ENCODE measurements at places on chromosomes 2 and 18. TPM values are rescaled to one million over a fixed set of nuclear protein-coding genes. Genes with fewer than 3 reads are reported as not detected.

Gene ACOXL
- total RNA-seq = not detected

Gene CAPN13
- total RNA-seq = not detected

Gene CYP27C1
- 3.2 TPM for total RNA-seq

Gene TNFRSF11A
- total RNA-seq = 7.8 TPM

Gene GPATCH11
- 12.8 TPM for total RNA-seq

Gene DSG1
- not detected for total RNA-seq

Gene STK39
- 18.1 TPM for total RNA-seq

Gene SPATA3
- total RNA-seq = not detected

Gene BUB1
- total RNA-seq = 49.0 TPM

Gene CXCR1
- total RNA-seq = not detected

Gene NABP1
- total RNA-seq = 10.9 TPM

Gene CNGA3
- not detected for total RNA-seq

Gene SRD5A2
- 0.06 TPM for total RNA-seq

Gene TUBA4A
- total RNA-seq = 266 TPM

Gene PDE11A
- total RNA-seq = 0.30 TPM

Gene ACADL
- 0.14 TPM for total RNA-seq

Gene TDRD15
- total RNA-seq = not detected

Gene CHST9
- total RNA-seq = not detected

Gene NCKAP1
- 96.0 TPM for total RNA-seq

Gene STPG4
- not detected for total RNA-seq

Gene CYP26B1
- total RNA-seq = 14.7 TPM

Gene CHMP1B
- total RNA-seq = 49.4 TPM

Gene UGT1A8
- total RNA-seq = 0.05 TPM

Gene EIF4E2
- total RNA-seq = 175 TPM

Gene CELF4
- total RNA-seq = not detected

Gene DLX1
- total RNA-seq = 2.8 TPM

Gene GORASP2
- total RNA-seq = 90.9 TPM

Gene ZBTB7C
- total RNA-seq = 0.23 TPM

Gene CHST10
- total RNA-seq = 16.3 TPM

Gene REG3A
- not detected for total RNA-seq

Gene APCDD1
- not detected for total RNA-seq

Gene CERKL
- 0.24 TPM for total RNA-seq

Gene LONRF2
- 2.0 TPM for total RNA-seq

Gene LTBP1
- total RNA-seq = 41.7 TPM

Gene IL1R1
- 35.7 TPM for total RNA-seq

Gene SH3BP4
- 40.7 TPM for total RNA-seq
